ENCODE measurements at places on chromosomes 6 and 20.

GRCh38 chr6:160065200-160065599, 56.4 kb upstream of the SLC22A1 start:
- no peak for DNase-seq

DNA sequence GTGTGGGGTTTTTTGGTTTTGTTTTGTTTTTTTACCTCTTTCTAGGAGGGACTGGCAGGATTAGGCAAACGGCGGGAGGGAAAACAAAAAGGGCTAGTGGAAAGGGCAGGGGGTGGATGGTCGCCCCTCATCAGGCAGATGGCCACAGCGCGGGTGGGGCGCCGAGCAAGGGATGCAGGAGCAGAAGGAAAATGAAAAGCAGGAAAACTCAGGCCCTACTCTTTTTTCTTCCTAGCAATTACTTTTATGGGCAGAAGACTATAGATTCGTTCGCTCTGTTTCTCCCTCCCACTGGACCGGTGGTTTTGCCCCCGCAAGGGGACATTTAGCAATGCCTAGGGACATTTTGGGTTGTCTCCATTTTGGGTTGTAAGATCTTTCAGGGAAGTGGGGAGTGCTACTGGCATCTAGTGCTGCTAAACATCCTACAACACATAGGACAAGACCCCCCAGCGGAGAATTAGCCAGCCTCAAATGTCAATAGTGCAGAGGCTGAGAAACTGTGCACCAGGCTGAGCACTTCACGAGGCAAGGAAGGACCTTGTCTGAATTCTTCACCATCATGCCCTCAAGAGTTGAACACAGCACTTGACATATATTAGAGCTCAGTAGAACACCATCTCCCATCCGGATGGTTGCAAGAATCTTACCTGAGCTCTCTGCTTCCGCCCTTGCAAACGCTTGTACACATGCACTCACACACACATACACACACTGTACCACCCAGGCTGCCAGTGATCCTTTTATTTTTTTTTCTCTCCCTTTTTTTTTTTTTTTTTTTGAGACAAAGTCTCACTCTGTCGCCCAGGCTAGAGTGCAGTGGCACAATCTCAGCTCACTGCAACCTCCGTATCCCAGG, 4.8 kb upstream of the ZMYND8 start:
- no peak for DNase-seq

DNA sequence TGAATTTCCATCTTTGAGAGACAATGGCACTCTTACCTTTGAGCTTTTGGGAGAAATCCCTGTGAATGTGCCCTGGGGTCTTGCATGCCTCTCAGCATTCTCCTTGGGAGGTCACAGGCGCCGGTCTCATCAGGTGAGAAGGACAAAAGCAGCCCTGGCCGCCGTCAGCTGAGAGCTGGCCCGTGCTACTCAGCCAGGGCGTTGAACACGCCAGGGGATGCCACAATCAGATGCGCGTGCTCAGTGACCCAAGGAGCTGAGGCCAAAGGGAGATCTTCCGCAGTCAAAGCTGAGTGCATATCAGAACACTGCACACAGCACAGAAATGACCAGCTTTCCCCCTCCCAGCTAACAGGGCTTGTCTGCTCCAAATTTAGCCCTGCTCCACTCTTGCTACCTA, 253.6 kb upstream of the NOX3 start:
- DNase-seq = no peak

- DNase-seq = no peak
Measured at GRCh38 chr6:56370561-56371211, 123.3 kb upstream of the COL21A1 start.

GRCh38 chr6:66558189-66558588, 851.2 kb upstream of the EYS start:
- DNase-seq = no peak

DNA sequence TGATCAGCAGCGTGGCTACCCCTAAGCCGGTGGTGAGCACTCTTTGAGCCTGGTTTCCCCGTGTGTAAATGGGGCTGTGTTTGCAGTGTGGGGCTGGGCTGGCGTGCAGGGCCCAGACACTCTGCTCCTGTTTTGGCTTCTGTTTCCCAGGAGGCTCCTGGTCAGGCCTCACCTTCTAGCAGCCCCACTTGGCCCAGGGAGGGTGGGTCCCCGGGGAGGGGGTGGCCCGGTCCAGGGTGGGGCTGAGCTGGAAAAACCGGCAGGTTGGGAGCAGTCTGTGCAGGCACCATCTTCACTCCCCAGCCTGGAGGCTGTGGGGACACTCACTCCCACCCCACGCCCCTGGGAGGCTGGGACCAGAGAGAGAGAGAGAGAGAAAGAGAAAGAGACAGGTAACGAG, 25.3 kb downstream of the CEBPB start:
- DNase-seq = no peak

GRCh38 chr6:11012976-11013720, 31.0 kb downstream of the ELOVL2 start:
- no peak for DNase-seq

DNA sequence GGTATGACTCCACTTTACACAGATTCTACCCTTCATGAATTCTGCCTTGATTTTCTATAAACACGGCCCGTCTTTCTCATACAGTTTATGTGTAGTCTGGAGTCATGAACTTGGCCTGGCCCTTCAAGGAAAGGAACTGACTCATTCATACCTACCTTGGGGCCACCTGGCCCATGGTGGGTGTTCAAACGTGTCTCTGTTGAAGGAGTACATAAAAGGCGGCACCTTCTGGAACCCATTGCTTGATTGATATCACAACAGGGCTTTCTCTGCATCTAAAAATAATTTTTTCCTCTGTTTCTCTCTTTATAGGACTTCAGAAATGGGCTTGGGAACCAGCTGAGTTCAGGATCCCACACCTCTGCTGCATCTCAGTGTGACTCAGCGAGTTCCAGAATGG, 363.0 kb upstream of the SOX4 start:
- DNase-seq = no peak

- no peak for DNase-seq
Measured at GRCh38 chr6:127207591-127208120, 59.0 kb upstream of the RNF146 start.

DNA sequence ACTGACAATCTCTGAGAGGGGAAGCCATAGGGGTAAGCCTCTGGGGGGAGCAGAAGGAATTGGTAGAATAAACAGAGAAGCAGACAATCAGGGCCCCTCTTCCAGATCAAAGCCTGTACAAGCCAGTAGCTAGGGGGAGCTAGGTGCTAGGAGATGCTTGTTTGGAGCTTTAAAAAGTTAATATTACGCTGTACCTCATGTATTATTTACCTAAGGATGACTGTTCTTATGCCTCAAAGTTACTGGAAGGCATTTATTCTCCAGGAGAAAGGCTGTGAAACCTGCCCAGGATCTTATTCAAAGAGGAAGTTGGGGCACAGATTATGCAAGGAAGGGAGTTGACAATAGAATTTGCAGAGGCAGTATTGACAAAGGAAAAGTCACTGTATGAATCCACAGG, 111.8 kb upstream of the SLC35F1 start:
- no peak for DNase-seq

GRCh38 chr6:17239260-17239659, 41.9 kb upstream of the RBM24 start:
- no peak for DNase-seq

GRCh38 chr6:111176038-111176759, 88.9 kb downstream of the SLC16A10 start:
- no peak for DNase-seq

DNA sequence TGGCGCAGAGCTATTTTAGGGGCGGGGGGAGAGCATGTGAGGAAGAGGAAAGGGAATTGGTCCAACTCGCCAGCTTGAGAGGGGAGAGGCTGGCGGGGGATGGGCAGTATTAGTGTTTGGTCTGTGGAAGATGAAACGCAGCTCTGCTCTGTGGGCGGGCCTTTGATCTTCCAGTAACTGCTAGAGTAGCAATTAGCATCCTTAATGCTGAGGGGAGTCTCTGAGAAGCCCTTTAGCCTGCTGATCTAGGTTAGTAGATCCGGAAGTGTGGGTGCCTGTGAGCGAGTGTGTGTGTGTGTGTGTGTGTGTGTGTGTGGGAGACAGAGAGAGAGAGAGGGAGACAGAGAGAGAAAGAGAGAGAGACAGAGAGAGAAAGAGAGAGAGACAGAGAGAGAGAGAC, 117.2 kb upstream of the BACH2 start:
- DNase-seq = peak; percentile 95

GRCh38 chr6:168218785-168219566, 100.6 kb downstream of the DACT2 start:
- no peak for DNase-seq

DNA sequence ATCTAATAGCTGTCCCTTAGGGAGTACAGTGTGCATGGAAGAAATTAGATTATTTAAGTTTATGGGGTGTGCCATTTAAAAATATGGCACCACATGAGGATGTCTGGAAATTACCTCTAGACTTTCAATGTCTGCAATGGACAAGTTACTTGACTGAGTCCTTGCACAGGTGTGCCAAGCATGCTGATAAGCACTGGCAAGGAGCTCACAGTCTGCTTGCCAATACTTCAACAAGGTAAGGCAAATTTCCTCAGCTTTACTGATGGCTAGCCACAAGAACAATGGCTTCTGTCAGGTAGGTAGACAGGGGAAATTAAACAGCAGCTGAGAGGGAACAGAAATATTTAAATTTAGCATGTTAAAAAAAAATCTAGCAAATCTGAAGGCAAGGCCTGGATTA, 91.1 kb upstream of the TRAF3IP2 start:
- DNase-seq = no peak

DNA sequence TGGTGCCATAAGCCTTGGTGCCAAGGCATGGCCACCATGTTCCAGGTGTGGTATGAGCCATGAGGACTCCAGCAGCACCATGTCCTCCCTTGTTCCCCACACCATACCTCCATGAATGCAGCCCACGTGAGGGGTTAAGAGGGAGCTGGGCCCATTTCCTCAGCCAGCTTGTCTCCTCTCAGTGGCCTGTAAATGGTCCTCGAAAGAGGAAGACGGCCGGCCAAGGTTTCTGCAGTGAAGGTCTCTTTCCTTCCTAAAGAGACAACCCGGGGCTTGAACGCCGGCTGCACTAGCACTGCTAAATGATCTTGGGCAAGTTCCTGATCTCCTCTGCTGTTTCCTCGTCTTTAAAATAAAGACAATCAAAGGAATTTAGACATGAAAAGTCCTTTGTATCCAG, 154.0 kb downstream of the BMP7 start:
- no peak for DNase-seq

- DNase-seq = no peak
Measured at GRCh38 chr6:164898412-164898811, 411.0 kb downstream of the C6orf118 start.

GRCh38 chr20:34274694-34275093, 28.5 kb downstream of the AHCY start:
- DNase-seq = no peak

DNA sequence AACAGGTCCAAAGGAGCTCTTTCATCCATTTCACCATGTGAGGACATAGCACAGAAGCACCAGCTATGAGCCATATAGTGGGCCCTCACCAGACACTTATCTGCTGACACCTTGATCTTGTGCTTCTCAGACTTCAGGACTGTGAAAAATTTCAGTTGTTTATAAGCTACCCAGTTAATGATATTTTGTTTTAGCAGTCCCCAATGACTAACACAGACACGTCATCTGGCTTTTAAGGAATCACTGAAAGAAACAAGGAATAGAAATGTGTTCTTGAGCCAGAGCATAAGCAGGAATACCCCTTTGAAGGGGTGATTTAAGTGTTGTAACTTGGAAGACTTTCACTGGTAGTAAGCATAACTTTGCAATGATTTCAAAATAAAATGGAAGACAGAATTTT, 214.7 kb upstream of the PTCHD4 start:
- DNase-seq = no peak

DNA sequence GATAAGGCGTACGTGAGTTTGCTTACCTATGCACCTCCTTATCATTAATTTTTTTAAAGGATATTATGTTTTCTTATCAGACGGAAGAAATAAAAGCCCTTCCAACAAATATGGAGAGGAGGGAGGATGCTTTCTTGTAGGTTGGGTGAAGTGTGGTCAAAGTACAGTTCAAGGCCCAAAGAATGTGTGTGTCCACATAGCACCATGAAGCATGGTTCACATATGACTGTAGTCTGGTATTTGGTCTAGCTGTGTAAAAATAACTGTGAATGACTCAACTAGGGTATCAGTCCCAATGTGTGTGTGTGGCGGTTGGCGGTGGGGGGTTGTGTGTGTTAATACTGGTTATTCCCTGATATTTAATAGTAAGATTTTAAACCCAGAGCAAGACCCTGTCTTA, 212.7 kb downstream of the TMEM242 start:
- DNase-seq = no peak

DNA sequence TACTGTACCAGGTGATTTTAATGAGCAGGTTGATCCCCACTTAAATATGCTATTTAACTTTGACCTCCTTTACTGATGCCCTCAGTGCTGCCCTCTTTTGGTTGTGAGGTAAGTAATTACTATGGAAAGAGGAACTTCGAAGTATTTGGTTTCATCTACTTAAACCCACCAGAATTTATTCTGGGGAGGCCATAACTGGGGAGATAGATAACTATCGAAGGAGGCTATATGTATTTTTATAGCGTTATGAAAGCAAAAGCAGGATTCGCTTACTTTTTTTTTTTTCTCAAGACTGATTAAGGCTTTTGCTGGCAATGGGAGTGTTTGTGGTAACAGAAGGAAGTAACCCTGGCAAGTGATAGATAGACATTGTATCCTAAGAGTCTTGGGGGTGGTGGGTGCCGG, 168.9 kb upstream of the CENPW start:
- peak; percentile 28 for DNase-seq

DNA sequence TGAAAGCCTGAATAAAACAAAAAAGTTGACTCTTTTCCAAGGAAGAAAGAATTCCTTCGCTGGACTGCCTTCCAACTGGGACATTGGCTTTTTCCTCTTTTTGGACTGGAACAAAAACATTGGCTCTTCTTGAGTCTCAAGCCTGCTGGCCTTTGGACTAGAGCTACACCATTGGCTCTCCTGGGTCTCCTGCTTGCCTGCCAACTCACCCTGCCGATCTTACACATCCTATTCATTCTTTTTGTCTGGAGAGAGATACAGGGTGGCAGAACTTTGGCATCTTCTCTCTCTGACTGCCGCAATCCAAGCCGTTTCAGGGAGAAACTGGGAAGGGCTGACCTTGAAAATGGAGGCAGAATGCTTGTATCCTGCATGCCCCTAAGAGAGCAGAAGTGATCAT, 20.2 kb downstream of the DDO start:
- no peak for DNase-seq

DNA sequence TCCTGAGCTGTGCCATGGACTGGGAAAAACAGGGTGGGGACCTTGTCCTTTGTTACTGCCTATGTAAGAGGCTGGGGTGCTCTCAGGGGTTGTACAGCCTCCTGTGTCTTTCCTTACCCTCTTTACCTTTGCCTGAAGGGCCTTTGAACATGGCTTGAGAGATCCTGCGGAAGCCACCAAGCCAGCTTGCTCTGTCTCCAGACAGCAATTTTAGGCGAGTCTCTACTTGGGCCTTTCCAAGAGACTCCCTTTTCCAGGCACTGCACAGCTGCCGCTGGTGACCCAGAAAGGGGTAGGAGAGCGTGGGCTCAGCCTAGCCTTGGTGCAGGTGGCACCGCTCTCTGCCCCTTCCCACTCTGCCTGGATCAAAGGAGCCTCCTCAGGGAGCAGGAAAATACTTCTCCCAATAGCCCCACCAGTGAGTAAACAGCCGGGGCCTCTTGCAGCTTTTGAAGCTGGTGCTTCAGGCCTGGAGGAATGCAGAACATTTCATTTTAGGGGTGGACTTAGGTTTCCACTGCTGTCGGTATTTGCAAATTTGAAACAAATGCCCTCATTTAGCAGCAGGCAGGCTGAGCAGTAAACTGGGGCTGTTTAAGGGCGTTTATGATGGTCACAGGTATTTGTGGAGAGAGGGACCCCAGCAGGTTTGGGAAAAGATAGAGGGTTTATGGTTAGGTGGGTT, 13.9 kb downstream of the PTK7 start:
- DNase-seq = no peak

GRCh38 chr6:22878706-22879105, 309.3 kb downstream of the HDGFL1 start:
- DNase-seq = no peak

Data from CD4-positive, alpha-beta T cell treated with Interleukin-4 for 4 hours (primary cell).